ENCODE measurements at places on chromosomes 7 and 10. TPM values are rescaled to one million over a fixed set of nuclear protein-coding genes. Genes with fewer than 3 reads are reported as not detected.

FRMD4A gene
- total RNA-seq = 4.6 TPM

DNA sequence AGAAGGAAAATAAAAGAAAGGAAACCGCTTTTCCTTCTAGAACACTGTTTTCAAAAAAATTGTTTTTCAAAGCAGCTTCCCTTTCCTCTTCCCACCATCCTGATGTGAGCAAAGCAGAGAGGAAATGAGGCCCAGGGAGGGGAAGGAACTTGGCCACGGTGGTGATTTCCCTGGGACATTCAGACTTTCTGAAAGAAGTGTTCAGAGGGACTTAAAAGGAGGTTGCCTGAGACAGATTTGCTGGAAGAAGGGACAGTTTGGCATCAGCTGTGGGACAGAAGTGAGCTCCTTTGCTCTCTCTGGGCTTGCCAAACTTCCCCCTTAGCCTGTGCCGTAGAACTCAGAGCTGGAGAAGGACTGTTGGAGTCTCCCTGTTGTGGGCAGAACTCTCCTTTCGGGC lies 30.3 kb downstream of the ADCYAP1R1 start:
- no peak for DNase-seq

HTR5A gene
- total RNA-seq = not detected

GRCh38 chr7:153523320-153524015 lies 528.7 kb upstream of the DPP6 start:
- no peak for DNase-seq

DNA sequence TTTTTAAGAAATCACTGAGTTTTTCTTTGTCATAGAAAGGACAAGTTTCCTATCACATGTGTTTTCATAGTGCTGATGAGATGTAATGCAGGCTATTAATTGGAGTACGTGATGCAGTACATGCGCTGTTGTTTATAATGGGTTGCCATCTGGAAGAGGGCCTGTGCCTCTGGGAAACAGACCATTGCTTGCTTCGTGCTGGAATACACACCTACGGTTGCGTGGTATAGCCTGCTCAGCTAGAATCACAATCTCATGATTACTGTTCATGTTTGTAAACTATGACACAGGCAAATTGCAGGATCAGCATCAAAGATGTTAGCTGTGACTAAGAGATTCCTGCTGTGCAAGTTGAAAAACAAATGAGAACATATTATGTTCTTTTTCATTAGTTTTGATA lies 107.2 kb upstream of the STEAP1B start:
- DNase-seq = no peak

CCDC136 gene
- total RNA-seq = 1.8 TPM

CRTAC1 gene
- not detected for total RNA-seq

SKIDA1 gene
- total RNA-seq = 1.7 TPM

Data from SJSA1 (cell line).